SHP77 treated with DMSO at 0.1 percent for 48 hours (cell line): ENCODE measurements at places on chromosomes 11 and 22.

DNA sequence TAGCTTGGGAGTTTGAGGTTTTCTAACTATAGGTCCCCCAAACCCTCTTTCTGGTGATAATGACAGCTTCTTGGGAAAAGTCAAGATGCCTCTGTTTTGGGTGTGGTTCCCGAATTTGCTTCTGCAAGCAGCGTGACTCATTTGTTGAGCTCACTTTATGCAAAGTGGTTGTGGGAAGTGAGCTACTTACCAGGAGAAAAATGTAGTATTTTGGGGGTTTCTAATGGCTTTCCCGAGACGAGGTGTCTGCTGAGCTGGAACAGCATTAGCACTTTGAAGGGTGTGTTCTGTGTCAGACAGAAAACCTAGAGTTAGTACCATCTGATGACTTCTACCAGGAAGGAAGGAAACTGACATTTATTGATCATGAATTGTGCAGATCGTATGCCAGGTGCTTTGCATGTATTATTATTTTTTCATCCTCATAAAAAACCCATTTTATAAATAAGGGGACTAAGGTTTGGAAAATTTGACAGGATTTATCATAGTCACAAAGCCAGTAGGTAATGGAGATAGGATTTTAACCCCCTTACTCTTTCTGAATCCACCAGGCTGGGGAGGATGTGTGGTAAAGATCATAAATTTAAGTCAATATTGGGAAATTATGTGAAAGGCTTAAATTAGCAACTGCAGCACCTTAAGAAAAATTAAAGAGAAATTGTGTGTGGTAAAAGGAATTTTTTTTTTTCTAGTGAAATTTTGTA, 108.8 kb upstream of the CD44 start:
- DNase-seq, result no peak

DNA sequence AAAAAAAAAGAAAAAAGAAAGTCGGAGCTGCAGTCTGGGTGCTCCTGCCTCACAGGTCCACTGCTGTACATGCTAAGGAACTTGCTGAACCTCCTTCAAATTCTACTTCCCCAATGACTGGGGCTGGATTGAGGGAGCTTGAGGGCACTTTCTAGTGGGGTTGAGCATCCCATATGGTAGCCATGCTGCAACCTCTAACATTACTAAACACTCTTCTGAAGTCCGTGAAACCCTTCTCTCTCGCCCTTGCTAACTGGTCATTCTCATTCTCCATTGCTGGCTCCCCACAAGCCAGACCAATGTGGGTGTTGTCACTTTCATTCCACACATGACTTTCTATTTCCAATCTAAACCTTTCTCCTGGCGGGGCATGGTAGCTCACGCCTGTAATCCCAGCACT, 1.2 kb downstream of the ESS2 start:
- DNase-seq, result no peak

- DNase-seq, result no peak
Observed at GRCh38 chr22:27795696-27796517, 5.6 kb downstream of the MN1 start.

- DNase-seq, result no peak
Observed at GRCh38 chr11:5210376-5210885, 9.9 kb upstream of the OR51V1 start.

DNA sequence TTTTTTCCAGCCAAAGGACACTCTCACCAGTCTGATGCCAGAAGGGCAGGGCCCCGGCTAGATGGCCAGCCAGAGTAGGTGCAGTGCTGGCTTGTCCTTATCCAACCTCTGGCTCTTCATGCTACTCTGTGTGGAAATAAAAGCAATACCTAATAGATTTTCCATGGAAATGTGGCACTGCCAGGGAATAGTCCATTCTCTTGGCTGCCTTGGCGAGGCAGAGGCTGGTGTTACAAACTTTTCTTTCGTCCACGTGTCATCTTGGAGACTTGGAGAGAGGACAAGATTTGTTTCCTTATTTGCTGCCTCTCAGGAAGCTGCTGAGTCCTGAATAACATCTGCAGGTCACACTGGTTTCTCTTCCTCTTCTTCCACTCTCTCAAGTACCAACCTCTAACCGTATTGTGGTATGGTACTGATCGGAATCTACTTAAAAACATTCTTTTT, 17.2 kb upstream of the C1QTNF4 start:
- DNase-seq, result no peak

DNA sequence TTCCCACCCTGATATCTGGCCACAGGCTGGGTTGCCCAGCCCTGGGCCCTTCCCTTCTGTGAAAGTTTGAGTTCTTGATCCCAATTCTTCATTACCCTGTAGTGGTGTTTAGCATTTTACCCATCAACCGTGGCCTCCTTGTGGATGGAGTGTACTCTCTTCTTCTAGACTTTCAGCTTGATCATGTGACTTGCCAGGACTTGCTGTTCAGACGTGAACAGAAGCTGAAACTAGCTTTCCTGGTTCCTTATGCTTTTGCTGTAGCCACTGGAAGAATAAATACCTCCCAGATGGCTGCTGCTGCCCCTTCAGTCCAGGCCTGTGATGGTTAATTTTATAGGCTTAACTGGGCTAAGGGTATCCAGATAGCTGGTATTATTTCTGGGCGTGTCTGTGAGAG, 32.7 kb upstream of the DAGLA start:
- DNase-seq, result no peak

DNA sequence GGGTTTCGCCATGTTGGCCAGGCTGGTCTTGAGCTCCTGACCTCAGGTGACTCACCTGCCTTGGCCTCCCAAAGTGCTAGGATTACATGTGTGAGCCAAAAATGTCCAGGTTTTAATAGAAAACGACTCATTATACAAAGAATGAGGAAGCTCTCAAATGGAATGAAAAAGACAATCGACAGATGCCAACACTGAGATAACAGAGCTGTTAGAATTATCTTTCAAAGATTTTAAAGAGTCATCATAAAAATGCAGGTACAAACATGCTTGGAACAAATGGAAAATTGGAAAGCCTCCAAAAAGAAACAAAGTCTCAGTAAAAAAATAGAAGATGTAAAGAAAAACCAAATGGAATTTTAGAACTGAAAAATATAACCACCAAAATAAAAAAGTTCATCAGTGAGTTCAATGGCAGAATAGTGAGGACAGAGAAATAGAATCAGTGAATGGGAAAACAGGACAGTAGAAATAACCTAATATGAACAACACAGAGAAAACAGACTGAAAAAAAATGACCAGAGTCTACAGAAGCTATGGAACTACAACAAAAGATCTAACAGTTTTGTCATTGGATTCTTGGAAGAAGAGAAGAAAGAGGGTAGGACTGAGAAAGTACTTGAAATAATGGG, 10.9 kb downstream of the GAB2 start:
- DNase-seq, result no peak

DNA sequence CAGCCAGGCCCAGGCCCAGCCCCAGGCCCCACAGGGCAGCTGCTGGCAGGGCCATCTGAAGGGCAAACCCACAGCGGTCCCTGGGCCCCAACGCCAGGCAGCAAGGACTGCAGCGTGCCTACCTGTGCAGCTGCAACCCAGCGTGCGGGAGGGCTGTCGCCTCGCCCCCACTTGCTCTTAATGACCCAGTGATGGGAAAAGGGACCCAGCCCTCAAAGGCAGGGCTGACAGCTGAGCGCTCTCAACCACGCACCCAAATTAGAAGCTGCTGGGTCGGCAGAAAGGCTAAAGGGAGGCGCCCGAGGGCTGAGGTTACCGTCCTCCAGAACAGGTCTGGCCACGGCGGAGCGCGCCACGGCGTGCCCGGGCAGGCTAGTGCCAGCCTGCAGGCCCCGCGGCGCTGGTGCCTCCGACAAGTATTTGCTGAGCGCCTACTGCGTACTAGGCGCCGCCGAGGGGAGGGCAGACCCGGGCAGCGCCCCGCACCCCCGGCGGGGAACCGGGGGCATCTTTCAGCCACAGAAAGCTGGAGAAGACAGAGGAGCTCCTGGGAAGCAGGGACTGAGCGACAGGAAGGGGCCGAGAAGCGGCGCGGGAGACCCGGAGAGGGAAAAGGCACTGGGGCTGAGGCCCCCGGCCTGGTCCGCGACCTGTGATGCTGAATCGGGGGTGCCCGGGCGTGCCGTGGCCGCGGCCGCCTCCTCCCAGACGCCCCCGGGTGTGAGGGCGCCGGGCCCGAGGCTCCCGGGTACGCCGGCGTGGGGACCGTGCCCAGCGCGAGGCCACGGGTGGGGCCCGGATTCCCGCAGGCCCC, 773 bp downstream of the HRAS start:
- DNase-seq, result no peak

DNA sequence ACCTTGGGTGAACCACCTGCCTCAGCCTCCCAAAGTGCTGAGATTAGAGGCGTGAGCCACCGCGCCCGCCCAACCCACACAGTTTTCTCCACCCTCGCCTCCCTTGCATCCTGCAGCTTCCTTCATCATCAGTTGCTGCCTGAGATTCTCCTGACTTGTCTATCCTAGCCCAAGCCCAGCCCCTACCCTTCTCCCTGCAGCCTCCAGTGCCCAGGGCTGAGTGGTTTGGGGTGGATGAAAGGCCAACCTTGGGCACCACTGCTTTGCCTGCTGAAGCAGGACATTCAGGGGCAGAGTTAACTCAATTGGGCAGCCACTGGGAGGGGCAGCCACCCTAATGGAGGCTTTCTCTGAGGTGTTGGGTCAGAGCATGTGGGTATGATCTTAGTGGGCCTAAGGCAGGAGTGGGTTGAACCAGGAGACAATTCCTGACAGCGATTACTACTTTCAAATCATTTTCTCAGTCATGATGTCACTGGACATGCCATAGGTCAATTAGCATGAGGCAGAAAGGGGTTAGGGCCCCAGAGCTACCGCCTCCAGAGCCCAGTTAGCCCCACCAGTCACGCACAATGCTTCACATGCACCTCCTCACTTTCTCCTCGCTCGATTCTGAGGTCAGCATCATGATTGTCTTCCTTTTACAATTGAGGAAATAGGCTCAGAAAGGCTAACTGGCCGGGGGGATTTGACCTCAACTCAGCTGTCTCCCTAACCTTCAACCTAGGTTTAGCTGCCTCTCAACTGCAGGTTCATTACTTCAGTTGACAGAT, 1.0 kb upstream of the FKBP2 start:
- no peak for DNase-seq

DNA sequence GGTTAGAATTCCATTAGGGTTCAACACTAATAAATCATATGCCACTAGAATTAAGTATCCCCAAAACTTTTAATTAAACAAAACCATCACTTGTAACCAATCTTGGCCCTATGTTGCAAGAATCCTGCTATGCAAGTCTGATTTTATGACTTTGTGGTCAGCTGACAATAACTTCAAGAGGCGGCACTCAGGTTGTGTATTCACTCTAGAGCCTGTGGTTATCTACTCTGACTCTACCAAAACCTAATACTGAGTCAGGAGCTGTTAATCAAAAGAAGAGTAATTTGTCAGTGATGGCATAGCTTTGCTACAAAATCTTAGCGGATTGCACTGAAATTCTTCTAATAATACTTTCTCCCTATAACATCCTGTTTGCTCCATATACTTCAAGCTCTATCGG, 253.7 kb downstream of the AASDHPPT start:
- no peak for DNase-seq

GRCh38 chr11:117815262-117815803, 9.2 kb downstream of the FXYD2 start:
- no peak for DNase-seq

DNA sequence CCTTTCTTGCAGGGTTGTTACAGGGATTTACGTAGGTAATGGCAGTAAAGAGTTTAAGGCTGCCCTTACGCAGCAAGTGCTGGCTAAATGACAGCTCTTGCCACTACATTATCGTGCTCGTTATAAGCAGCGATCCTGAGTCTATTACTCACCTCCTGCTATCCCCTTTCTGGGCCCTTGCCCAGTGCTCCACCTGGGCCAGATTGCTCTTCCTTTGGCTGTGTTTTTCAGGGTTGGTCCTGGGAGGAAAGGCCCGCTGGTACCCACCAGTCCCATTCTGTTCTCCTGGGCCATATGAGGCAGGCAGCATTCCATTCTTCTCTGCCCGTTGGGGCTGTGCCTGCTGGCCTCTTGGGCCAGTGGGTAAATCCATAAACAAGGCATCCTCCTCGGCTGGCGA, 87.5 kb downstream of the C11orf58 start:
- no peak for DNase-seq

DNA sequence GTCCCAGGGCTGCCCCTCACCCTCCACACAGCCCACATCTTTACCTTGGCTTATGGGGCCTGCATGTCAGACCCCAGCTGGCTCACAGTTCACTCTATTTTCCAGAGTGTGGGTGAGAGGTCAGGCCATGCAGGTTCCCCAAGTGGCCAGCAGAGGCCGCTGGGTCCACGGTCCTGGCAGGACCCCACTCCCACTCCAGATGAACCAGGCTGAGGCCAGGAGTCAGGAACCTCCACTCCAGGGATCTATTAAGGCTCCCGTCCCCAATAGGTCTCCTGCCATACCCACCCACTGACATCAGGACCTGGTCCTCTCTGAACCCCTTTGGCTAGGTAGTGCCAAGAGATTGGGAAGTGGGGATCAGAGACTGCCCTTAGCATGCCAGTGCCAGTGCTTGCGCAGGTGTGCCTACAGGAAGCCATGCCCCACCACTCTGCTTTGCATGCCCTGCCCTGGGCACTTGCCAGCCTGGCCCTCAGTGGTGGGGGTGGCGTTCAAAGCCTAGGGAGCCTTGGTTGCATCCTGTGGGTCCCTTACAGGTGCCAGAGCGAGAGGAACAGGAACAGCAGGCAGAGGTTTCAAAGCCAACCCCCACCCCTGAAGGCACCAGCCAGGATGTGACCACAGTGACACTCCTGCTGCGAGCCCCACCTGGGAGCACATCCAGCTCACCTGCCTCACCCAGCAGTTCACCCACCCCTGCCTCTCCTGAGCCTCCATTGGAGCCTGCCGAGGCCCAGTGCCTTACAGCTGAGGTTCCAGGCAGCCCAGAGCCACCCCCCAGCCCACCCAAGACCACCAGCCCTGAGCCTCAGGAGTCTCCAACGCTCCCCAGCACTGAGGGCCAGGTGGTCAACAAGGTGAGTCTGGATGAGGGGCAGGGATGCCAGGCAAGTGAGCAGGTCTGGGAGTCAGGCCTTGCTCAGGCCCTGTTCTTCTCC, 8.3 kb downstream of the SMTN start:
- DNase-seq, result no peak

GRCh38 chr11:130054966-130055365, 14.7 kb upstream of the APLP2 start:
- DNase-seq, result no peak

- no peak for DNase-seq
Observed at GRCh38 chr11:92152245-92152644, 72.4 kb upstream of the FAT3 start.

DNA sequence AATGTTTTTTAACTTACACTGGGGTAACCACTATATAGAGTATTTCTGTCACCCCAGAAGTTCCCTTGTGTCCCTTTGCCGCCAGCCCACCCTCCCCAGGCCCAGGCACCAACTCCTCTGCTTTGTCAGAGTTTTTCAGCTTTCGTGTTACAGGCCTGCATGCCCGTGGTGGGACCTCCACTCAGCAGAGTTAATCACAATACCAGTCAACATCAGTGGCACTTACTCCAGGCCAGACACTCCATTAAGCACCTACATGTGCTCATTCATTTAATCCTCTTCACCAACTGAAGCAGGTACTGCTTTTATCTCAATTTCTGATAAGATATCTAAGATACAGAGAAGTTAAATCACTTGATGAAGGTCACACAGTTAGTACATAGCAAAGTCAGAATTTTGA, 63.3 kb downstream of the LIF start:
- DNase-seq, result no peak
